SJSA1 (cell line): ENCODE measurements at places on chromosomes 7 and 10.

DNA sequence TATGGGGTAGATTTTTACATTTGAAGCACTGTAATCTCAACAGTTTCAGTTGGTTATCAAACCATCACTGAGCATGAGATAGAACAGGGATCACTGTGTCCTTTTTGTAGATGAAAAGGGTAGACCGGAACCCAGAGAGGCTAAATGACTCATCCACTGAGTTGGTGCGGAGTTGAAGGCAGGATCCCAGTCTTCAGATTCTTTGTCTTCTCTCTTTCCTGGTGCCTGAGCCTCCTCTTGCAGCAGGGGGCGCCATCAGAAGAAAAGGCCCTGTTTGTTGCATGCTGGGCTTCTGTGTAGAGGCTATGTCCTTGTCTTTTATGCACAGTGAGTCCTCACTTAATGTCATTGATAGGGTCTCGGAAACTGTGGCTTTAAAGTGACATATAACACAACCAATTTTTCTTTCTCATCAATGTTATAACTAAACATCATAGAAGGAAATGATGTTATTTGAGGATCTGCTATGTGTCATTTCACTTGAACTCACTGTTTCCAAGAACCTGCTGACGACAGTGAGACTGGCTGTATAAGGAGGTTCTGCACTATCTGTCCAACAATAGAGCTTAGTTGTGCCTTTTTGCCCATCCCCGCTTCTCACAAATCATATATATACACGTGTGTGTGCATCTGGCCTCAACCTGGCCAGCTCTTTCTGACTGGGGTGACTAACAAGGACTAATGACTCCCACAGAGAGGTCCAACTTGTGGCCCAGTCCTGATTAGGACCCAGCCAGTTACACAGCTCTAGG is 14.3 kb downstream of the ZNF282 start:
- peak; percentile 75 for DNase-seq

DNA sequence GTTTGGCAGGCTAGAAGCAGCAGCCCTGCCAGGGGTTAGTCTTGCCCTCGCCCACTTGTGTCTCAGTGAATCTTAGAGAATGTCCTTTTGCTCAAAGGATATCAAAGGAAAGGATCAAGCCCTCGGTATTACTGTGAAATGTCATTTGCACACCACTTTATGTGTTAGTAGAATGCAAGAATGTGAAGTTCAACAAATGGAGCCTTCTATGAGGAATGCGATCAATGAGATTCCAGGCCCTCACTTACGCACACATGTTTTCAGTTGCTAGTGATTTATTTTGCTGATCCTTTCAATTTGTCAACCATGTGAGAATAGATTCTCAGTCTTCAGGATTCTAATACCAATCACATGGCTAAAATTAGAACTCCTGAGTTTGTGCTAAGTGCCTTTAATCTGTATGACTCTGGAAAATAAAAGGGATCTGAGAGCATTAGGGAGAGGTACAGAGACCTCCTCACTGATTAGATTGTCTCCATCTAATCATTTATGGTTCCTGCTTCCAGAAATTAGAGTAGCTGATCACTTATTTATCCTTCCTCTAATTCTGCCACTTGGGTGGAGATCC is 123.0 kb upstream of the SP4 start:
- DNase-seq, result no peak

DNA sequence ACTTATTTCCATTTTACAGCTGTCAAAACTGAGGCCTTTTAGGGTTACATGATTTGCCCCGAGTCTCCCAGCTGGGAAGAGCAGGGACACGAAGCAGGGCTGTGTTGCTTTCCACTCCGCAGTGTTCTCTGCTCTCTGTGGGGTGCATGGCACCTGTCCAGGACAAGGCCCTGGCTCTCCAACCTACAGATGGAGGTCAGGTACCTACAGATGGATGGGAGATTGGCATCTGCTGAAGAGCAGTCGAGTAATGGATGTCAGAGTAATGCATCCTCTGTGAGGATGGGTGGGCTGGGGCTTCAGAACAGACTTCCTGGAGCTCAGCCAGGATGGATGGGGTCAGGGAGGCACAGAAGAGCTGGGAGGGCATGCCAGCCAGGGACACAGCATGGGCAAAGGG is 85.0 kb downstream of the EMX2 start:
- DNase-seq, result no peak

GRCh38 chr7:76302347-76303201 is at the start of gene HSPB1:
Gene HSPB1, plus strand, starts transcription at chr7:76302673. Its CDS starts 40 bp downstream, at chr7:76302713.
- DNase-seq, result peak; percentile 92

DNA sequence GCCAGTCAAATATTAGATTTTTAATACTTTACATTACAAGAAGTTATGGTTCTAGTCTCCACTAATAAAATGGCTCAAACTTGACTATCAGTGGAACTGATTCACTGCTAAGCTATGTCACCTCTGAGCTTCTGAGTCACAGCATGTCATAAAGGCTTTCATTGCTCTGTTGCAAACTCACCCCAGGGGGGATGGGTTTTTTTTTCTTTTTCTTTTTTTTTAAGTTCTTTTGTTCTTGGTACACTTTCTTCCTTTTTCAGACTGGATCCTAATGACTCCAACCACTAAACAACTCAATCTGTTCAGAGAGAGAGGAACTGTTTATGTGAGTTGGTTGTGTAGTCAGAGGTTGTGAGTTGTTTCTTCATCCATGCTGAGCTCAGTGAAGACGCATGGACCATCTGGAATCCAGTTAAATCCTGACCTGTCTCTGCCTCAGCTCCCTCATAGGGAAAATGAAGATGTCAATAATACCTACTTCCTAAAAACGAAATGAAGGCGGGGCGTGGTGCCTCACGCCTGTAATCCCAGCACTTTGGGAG is 11.0 kb downstream of the MYOF start:
- peak; percentile 98 for DNase-seq

GRCh38 chr10:89665302-89665701 is 20.3 kb upstream of the PANK1 start:
- no peak for DNase-seq

- DNase-seq, result no peak
These were observed 77.5 kb upstream of the EEPD1 start for GRCh38 chr7:36075561-36075960.

DNA sequence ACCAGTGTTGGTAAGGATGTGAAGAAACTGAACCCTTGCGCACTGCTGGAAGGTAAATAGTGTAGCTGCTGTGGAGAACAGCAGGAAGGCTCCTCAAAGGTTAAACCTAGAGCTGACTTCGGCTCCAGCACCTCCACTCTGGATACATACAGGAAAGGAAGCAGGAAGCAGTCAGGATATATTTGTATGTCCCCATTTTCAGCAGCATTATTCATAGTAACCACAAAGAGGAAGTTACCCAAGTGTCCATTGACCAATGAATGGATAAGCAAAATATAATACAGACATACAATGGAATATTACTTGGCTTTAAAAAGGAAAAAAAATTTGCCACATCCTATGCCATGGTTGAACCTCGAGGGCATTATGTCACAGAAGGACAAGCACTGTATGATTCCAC is 15.0 kb downstream of the RET start:
- DNase-seq, result no peak

GRCh38 chr10:125162120-125162931 is 2.0 kb upstream of the CTBP2 start:
- no peak for DNase-seq

- no peak for DNase-seq
These were observed 19.7 kb downstream of the ESYT2 start for GRCh38 chr7:158809596-158809995.

DNA sequence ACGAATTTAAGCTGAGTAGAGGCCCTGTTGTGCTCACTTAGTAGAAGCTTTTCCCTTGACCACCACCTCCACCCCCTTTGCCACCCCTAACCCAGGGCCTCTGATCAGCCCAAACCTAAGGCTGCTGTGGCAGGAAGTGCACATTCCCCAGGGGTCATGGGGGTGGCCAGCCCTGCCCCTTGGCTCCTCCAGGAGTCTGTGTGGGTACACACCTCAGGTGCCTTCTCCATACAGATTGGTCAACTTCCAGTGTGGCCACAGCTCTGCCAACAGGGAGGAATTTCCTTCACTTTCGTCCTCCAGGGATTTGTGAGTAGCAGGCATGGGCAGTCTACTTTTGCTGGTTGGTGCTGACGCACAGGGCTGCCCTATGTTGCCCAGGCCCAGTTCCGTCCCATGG is 249.9 kb upstream of the ZNF32 start:
- no peak for DNase-seq

DNA sequence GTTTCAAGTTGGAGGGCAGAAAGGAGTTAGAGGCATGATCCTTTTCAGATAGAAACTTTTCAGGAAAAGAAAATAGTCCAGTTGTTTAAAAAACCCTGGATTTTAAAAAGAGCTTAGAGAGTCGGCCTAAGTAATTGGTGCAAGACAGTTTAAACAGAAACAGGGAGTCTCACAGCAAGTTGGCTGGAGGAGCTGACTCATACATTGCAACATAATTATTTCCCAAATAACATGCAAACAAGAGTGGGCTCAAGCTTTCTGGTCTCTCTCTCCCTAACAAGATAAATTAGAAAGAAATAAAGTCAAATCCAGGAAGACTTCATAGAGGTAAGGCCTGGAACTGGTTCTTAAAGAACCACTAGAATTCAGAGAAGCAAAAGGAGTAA is 100.3 kb upstream of the AGBL3 start:
- DNase-seq, result no peak

- DNase-seq, result no peak
These were observed 14.7 kb downstream of the ESYT2 start for GRCh38 chr7:158814637-158815036.
